ENCODE measurements at places on chromosomes 3 and 15.
A peak's percentile ranks its signal among the peaks of the same experiment; 100 is the strongest.

- DNase-seq, result no peak
These were observed 15.3 kb upstream of the PHC3 start for GRCh38 chr3:170196833-170197232.

DNA sequence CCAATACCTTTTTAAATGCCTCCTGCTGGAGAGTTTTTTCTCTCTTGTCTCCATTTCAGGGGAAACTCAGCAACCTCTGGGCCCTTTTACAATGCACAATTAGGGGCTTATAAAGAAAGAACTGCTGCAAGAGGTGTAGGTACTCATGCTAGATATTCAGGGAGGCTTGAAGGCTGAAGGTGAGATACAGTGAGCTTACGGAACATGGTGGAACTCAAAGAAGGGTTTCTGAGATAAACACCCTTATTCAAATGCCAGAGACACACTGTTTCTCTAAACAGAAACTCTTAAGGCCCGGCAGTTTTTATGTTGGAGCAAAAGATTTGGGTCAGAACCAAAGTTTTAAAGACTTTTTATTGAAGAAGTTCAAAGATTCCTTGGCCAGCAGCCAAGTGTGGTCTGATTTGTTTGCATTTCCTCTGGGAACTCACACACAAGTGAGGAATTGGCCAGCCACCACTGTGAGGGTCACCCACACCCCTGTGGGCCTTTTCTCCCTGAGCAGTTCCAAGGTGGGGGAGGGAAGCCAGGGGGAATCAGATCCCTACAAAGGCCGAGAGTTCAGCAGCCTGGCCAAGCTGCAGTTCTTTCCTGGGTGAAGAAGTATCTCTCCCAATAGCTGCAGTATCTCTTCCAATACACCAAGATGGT lies 47.8 kb downstream of the TNFAIP8L3 start:
- no peak for DNase-seq

DNA sequence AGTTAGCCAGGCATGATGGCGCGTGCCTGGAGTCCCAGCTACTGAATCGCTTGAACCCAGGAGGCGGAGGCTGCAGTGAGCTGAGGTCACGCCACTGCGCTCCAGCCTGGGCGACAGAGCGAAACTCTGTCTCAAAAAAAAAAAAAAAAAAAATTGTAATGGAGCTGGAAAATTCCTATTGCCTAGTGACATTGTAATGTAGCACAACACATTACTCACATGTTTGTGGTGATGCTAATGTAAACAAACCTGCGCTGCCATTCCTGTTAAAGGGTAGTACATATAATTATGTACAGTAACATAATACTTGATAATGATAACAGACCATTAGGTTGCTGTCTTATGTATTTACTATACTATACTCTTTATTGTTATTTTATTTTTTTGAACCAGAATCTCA lies 39.1 kb downstream of the KNL1 start:
- DNase-seq, result no peak

- DNase-seq, result no peak
These were observed 27.7 kb downstream of the HES1 start for GRCh38 chr3:194163697-194164096.

DNA sequence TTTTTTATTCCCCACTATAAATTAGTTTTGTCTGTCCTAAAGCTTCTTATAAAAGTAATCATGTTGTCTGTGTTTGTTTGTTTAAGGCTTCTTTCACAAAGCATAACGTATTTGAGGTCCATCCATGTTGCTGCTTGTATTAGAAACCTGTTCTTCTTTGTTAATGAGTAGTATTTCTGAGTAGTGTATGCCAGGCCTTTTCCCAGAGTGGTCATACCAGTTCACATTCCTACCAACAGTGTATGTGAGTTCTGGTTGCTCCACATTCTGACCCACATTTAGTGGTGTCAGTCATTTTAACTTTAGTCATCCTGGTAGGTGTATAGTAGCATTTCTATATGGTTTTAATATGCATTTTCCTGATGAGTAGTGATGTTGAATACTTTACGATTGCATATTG lies 98.6 kb downstream of the NEO1 start:
- DNase-seq, result no peak

DNA sequence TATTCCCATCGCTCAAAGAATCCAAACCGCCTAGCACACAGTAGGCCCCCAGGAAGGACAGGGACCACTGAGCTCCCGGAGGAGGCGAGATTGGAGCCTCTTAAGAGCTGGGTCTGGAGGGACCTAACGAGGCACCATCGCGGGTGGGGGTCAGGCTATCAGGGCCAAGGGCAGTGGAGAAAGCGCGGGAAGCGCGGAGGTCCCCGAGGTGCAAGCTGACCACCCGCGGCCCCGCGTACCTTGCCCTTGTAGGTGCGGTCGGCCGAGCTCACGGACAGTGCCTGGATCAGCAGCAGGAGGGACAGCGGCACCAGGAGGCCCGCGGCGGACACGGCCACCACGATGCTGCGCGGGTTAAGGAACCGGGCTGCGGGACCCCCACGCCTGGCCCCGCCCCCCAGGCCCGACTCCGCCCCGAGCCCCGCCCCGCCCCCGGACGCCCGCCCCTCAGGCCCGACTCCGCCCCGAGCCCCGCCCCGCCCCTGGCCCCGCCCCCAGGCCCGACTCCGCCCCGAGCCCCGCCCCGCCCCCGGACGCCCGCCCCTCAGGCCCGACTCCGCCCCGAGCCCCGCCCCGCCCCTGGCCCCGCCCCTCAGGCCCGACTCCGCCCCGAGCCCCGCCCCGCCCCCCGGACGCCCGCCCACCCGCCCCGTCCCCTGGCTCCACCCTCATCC lies 3.9 kb downstream of the ZDHHC19 start:
- no peak for DNase-seq

GRCh38 chr3:96347289-96347688 lies 467.1 kb upstream of the EPHA6 start:
- no peak for DNase-seq

DNA sequence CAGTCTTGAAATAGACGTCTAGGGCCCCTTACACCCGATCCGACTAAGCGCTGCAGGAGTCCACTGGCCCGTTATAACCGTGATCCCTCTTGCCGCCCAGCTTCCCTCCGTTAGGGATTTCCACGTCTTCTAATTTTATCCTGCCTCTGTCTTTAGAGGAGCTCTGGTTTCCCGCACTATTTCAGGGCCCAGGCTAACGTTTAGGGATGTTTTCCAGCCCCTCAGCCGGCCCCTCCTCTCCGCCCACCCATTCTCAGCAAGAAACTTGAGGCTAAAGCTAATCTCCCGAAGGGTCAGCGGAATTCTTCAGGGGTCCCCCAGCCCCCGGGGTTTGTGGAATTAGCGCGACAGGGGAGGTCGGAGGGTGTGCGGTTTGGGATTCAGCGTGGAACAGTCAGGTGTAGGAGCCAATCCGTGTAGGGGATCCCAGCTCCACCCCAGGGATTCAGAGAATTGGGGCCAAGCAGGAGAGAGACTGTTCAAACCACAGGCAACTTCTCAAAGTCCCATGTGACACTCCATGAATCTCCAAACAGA lies 1.6 kb downstream of the PTX3 start:
- DNase-seq, result no peak

GRCh38 chr15:38563723-38564519 lies 693 bp downstream of the RASGRP1 start:
- DNase-seq, result no peak

- DNase-seq, result no peak
These were observed 310.8 kb downstream of the PTPRG start for GRCh38 chr3:61872077-61872706.

GRCh38 chr3:186960347-186960746 lies 30.0 kb downstream of the ST6GAL1 start:
- DNase-seq, result no peak

- peak; percentile 45 for DNase-seq
These were observed 28.4 kb upstream of the LDHAL6B start for GRCh38 chr15:59178151-59178695.

GRCh38 chr3:12885583-12885930 lies 44.2 kb upstream of the RPL32 start:
- no peak for DNase-seq

GRCh38 chr15:38486936-38487335 lies 33.0 kb downstream of the FAM98B start:
- no peak for DNase-seq

GRCh38 chr3:13780432-13781176 lies 99.3 kb downstream of the WNT7A start:
- no peak for DNase-seq

DNA sequence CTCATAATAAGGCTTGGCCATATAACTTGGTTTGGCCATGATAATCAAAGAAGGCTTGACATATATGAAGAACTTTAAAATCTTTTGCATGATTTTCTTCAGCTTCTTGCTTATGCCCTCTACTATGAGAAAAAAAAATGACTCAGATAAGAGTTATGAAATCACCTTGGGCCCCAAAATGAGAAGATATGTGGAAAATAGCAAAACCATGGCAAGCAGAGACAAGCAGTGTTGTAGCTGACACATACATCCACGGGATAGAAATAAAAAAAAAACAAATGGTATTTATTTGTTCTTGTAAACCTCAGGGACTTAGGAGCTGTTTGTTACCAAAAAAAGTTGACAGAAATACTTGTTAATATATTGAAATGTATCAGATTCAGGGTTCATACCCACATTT lies 614.8 kb upstream of the BCHE start:
- no peak for DNase-seq

DNA sequence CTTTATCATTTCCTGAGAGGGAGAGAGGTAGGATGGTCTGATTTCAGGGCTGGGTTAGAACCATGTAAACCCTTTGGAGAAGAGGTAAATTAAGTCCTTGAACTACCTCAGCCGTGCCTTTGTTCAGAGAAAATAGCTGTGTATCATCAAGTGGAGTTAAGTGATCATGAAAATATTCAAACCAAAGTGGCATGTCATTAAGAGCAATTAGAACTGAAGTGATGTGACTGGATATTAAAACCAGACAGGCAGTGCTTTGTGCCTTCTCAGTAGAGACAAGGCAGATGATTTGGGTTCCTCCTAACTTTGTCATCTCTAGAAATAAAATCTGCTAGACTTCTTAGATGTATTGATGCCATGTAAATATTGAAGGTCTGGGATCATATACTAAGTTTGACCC lies 171.5 kb downstream of the IL5RA start:
- no peak for DNase-seq

GRCh38 chr3:134768837-134769236 lies 26.2 kb upstream of the EPHB1 start:
- no peak for DNase-seq

DNA sequence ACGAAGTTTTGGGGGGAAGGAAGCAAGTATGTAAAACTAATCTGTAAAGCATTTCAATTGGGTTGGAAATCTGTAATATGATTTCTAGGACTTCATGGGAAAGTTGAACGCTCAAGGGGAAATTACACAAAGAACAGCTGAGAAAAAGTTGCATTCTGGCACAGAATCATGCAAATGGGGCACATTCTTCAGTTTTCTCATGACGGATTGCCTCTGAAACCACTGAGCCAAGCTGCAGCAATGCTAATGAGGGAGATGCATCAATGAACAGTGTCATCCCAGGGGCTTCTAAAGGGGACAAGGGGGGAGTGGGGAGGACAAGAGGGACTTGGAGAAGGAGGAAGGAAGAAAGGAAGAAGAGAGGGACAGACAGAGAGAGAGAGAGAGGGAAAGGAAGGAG lies 291.4 kb upstream of the ATP11B start:
- no peak for DNase-seq

- no peak for DNase-seq
These were observed 11.0 kb upstream of the CTNNB1 start for GRCh38 chr3:41188306-41188705.

- DNase-seq, result no peak
These were observed 327.9 kb upstream of the TRIM42 start for GRCh38 chr3:140349938-140350337.

- no peak for DNase-seq
These were observed 739.9 kb upstream of the NR2F2 start for GRCh38 chr15:95590533-95591044.

DNA sequence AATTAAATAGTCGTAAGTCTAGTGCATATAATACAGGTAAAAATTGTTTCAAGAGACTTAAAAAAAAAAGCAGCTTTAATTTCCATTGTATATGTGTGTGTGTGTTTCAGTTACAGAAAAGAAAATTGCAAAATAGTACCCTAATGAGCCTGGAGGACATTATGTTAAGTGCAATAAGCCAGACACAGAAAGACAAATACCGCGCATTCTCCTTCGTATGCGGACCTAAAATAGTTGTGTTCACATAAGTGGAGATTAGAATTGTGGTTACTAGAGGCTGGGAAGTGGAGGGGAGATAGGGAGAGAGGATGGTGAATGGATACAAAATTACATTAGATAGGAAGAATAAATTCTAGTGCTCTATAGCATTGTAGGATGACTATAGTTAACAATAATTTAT lies 3.6 kb downstream of the MESD start:
- DNase-seq, result no peak

- DNase-seq, result no peak
These were observed 130.8 kb upstream of the SNTN start for GRCh38 chr3:63521657-63522056.

GRCh38 chr3:109923431-109923830 lies 586.1 kb upstream of the DPPA4 start:
- DNase-seq, result no peak

- no peak for DNase-seq
These were observed 2.2 kb downstream of the ST6GAL1 start for GRCh38 chr3:186932281-186933181.

DNA sequence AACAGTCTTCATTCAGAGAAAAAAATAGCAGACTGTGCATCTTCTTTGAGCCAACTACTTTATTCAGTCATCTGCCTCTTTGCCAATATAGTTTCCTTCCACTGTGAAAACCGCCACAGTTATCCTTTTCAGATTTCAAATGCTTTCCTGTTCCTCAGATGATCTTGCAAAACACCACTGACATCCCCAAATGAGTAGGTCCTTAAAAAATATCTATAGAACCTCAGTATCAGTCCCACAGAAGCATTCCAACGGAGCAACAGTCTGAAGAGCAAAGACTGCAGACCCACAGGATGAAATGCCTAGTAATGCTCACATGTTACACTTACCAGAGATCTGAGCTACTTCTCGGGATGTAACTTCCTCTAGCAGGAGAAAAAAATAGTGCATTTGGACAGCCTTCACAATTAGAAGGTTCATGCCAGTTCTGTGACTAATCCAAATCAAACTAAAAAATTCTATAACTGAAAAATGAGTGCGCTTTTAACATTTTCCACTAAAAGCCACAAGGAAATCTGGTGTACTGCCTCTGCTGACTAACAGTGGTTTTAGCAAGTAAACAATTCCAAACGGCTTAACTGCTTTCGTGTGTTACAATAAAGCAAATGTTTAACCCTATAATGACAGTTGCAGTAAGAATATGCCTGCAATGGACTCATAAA lies at the start of gene ANKRD28:
Gene ANKRD28 (minus strand): TSS at position 338 of the 662 bp plus-strand sequence. CDS start 1,458 bp downstream, outside the sequence.
- no peak for DNase-seq

- DNase-seq, result no peak
These were observed 28.0 kb upstream of the VGLL4 start for GRCh38 chr3:11671648-11672100.
